ENCODE measurements at places on chromosomes 2 and 18. TPM values are rescaled to one million over a fixed set of nuclear protein-coding genes. Genes with fewer than 3 reads are reported as not detected.

DNA sequence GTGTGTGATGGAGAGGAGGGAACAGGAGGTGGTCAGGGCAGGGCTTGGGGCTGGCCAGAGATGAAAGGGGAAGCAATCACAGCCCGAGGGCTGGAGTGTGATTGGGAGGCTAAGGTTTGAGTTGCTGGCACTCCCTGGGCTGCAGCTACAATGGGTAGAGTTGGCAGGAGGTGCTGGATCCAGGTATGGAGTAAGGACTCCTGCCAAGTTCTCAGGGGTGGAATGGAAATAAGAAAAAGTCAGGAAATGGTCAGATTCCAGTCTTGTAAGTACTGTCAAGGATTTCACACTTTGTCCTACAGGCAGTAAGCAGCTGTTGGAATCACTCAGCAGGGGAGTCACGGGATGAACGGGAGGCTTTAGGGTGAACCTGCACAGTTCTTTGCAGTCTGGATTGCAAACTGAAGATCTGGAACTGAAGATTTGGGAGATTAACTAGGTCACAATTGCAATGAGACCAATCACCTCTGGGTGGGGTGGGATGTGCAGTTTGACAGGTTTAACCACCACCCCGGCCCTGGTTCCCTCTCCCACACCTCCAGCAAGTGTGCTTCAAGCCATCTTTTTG is 10.9 kb upstream of the INPP5D start:
- no peaks in the 10 kb centered on the region for H3K36me3 ChIP-seq
- no peak for DNase-seq
- H3K4me1 ChIP-seq: no peaks in the 10 kb centered on the region
- H3K4me3 ChIP-seq: no peak overlapping the region
- peaks cover 38% of the 10 kb centered on the region for H3K27me3 ChIP-seq
- H3K27ac ChIP-seq: no peak overlapping the region

GRCh38 chr2:128341621-128342020 is 23.0 kb upstream of the HS6ST1 start:
- H3K36me3 ChIP-seq: no peaks in the 10 kb centered on the region
- no peak overlapping the region for H3K27ac ChIP-seq
- H3K4me3 ChIP-seq: no peak overlapping the region
- no peaks in the 10 kb centered on the region for H3K4me1 ChIP-seq
- H3K27me3 ChIP-seq: no peaks in the 10 kb centered on the region

CPS1 gene
- total RNA-seq: 20.1 TPM

- H3K4me3 ChIP-seq: no peak overlapping the region
- no peaks in the 10 kb centered on the region for H3K36me3 ChIP-seq
- H3K27ac ChIP-seq: no peak overlapping the region
These were observed 9.8 kb downstream of the RMDN2 start for GRCh38 chr2:37934591-37935513.

SCN9A gene
- total RNA-seq: 135 TPM

GRCh38 chr2:101981504-101981903 is 10.3 kb upstream of the IL1R2 start:
- H3K27me3 ChIP-seq: peaks cover 18% of the 10 kb centered on the region
- H3K36me3 ChIP-seq: no peaks in the 10 kb centered on the region
- peaks cover 2% of the 10 kb centered on the region for H3K4me1 ChIP-seq

- no peak overlapping the region for H3K27ac ChIP-seq
- no peak for DNase-seq
- H3K27me3 ChIP-seq: no peaks in the 10 kb centered on the region
These were observed 25.5 kb upstream of the IHH start for GRCh38 chr2:219086196-219086595.

DNA sequence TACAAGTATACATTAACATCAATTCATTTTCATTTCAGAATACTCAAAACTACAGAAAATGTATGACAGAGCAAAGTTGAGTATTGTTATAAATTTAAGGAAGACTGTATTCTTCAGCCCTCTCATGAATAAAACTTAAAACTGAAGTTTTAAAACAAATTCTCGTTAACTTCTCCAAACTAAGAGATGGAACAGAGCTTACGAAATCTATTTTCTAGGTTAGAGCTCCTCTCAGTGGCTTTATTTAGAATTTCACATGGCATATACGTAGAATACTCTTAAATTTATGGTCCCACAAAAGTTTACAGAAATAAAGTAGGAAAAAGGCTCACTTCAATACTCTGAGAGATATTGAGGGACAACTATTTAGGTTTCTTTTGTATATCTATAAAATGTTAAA is 612.1 kb downstream of the KCNJ3 start:
- H3K27ac ChIP-seq: no peak overlapping the region
- H3K4me3 ChIP-seq: no peak overlapping the region
- DNase-seq: no peak
- H3K4me1 ChIP-seq: no peaks in the 10 kb centered on the region
- H3K36me3 ChIP-seq: no peaks in the 10 kb centered on the region
- H3K27me3 ChIP-seq: no peaks in the 10 kb centered on the region

ALPI gene
- total RNA-seq: not detected

- no peaks in the 10 kb centered on the region for H3K36me3 ChIP-seq
- H3K4me1 ChIP-seq: peaks cover 6% of the 10 kb centered on the region
- DNase-seq: no peak
- no peak overlapping the region for H3K4me3 ChIP-seq
These were observed 81.5 kb upstream of the FZD7 start for GRCh38 chr2:201952187-201952586.

DNA sequence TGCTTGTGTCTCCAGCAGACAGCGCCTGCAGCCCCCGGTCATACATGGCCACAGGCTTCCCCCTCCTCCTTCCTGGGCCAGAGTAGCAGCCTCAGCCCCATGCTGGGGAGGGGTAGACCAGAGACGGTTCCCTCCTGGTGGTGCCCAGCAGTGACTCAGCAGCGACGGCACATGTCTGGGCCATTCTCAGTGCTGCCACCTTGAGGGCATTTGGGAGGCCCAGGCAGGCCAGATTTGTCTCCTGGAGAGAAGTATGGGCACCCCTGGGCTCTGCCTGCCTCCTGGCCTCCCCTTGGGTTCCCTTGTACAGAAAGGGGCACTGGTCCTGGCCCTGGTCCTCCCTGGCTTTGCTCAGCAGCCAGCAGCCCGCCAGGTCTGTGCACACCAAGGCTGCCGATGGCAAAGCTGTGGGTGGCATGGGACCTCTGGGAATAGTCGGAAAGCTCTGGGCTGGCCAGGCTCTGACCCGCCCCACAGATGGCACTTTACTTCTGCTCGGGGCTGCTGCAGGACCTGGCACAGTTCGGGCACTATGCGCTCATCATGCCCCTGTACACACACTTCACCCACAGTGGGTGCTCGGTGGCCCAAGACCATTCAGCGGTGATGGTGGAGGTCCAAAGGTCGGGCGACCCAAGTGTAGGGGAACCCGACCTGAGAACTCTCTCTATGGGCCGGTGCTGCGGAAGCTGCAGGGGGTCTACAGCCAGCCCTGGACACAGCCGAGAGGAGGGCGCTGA is 11.4 kb upstream of the ALPI start:
- peaks cover 6% of the 10 kb centered on the region for H3K27me3 ChIP-seq
- H3K4me1 ChIP-seq: no peaks in the 10 kb centered on the region
- peak; percentile 50 for DNase-seq
- H3K36me3 ChIP-seq: no peaks in the 10 kb centered on the region
- H3K4me3 ChIP-seq: no peak overlapping the region
- no peak overlapping the region for H3K27ac ChIP-seq

CELF4 gene
- not detected for total RNA-seq

GRCh38 chr2:202149155-202149762 is 76.2 kb downstream of the KIAA2012 start:
- H3K36me3 ChIP-seq: no peaks in the 10 kb centered on the region
- peaks cover 29% of the 10 kb centered on the region for H3K4me1 ChIP-seq
- H3K27ac ChIP-seq: peak overlapping the region; percentile 76
- no peak overlapping the region for H3K4me3 ChIP-seq
- peak; percentile 57 for DNase-seq

CRYBA2 gene
- not detected for total RNA-seq

DNA sequence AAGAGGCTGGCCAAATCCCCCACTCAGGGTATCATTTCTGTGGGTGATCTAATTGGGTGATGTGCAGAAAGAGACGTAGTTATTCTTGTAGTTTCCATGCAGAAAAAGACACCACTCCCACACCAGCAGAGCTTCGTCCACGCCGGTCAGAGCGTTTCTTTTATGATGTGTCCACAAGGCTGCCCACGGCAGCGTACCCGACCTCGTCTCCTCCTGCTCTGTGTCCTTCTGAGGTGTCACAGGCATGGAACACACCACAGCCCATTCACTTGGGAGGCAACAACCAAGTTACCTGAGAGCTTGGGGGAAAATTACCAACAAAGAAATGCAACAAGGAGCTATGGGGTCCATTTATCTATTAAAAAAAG is 131.3 kb downstream of the PXDN start:
- peaks cover 4% of the 10 kb centered on the region for H3K4me1 ChIP-seq
- H3K36me3 ChIP-seq: no peaks in the 10 kb centered on the region

DNA sequence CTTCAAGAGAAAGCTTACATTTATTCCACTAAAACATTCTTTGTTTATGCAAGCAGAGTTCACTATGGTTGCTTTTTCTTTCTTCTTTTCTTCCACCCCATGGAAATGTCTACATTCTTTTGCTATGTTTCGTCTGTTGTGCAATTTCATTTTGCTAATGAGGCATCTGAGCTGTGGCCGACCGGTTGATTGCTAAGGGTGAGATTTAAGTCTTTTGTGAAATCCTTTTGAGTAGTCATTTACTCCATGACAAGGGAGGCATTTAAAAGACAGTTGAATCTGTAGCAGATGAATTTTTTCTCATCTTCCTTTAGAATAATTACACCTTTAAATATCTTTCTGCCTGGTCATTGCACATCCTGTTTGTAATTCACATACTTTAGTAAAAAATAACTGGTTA is 324.1 kb upstream of the THUMPD2 start:
- peak overlapping the region; percentile 100 for H3K27ac ChIP-seq
- peaks cover 26% of the 10 kb centered on the region for H3K4me1 ChIP-seq
- no peaks in the 10 kb centered on the region for H3K27me3 ChIP-seq
- H3K4me3 ChIP-seq: no peak overlapping the region
- peak; percentile 77 for DNase-seq

MAP4K3 gene
- 48.3 TPM for total RNA-seq

GRCh38 chr2:112582314-112582746 is 2.1 kb upstream of the CHCHD5 start:
- H3K27me3 ChIP-seq: no peaks in the 10 kb centered on the region
- peak; percentile 68 for DNase-seq
- no peak overlapping the region for H3K27ac ChIP-seq
- 0 out of 2 replicates have a peak, but pooled peaks cover 2% of the 10 kb centered on the region for H3K36me3 ChIP-seq
- no peak overlapping the region for H3K4me3 ChIP-seq
- H3K4me1 ChIP-seq: peaks cover 6% of the 10 kb centered on the region

GRCh38 chr2:18518116-18519111 is 42.0 kb downstream of the RDH14 start:
- DNase-seq: peak; percentile 63
- no peak overlapping the region for H3K4me3 ChIP-seq
- no peaks in the 10 kb centered on the region for H3K36me3 ChIP-seq
- peaks cover 33% of the 10 kb centered on the region for H3K4me1 ChIP-seq

TSGA10 gene
- total RNA-seq: 0.54 TPM

DHRS9 gene
- not detected for total RNA-seq

POTEJ gene
- not detected for total RNA-seq

DNAH6 gene
- total RNA-seq: under 0.01 TPM

TSPYL6 gene
- not detected for total RNA-seq

PRPF40A gene
- 150 TPM for total RNA-seq

DNA sequence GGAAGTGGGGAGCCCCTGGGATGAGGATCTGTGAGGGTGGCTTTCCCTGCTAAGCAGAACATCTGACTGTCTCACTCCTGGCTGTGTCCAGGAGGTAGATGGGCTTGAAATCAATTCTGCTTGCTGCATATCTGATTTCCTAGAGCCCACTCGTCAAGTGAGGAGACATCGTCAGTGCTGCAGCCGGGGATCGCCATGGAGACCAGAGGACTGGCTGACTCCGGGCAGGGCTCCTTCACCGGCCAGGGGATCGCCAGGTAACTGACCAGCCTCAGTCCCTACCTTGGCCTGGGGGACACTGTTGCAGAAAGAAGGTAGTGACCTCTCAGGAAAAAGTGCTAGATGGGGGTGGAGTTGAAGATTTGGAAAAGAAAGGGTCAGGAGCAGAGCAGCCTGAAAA is 31.3 kb downstream of the CNGA3 start:
- H3K27me3 ChIP-seq: peaks cover 56% of the 10 kb centered on the region
- no peak overlapping the region for H3K27ac ChIP-seq
- no peaks in the 10 kb centered on the region for H3K4me1 ChIP-seq
- H3K36me3 ChIP-seq: no peaks in the 10 kb centered on the region
- DNase-seq: no peak

DNA sequence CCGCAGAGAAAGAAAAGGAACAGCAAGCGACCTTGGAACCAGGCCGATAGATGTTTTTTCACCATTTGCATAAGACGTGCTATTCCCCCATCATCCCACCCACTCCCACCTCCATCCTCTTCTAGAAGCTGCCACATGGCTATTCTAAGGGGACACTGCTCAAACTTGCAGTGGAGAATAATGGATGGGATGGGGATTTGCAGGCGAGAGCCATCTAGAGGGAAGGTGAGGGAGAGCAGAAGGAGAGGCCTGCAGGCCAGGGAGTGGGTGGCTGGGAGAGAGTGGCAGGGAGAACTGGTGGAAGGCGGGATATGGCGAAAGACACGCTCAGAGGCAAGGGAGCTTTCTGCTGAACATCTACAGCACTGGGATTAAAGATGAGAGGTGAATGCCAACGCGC is 84.9 kb downstream of the MAPK4 start:
- H3K4me1 ChIP-seq: no peaks in the 10 kb centered on the region
- no peak for DNase-seq
- no peak overlapping the region for H3K27ac ChIP-seq

CROCC2 gene
- not detected for total RNA-seq

- DNase-seq: peak; percentile 7
- H3K4me1 ChIP-seq: no peaks in the 10 kb centered on the region
- no peak overlapping the region for H3K27ac ChIP-seq
- no peaks in the 10 kb centered on the region for H3K36me3 ChIP-seq
- no peak overlapping the region for H3K4me3 ChIP-seq
- no peaks in the 10 kb centered on the region for H3K27me3 ChIP-seq
These were observed 77.0 kb downstream of the LANCL1 start for GRCh38 chr2:210399440-210400041.

- peaks cover 4% of the 10 kb centered on the region for H3K36me3 ChIP-seq
- H3K27ac ChIP-seq: no peak overlapping the region
- no peaks in the 10 kb centered on the region for H3K27me3 ChIP-seq
These were observed 293.2 kb downstream of the PIEZO2 start for GRCh38 chr18:10856132-10856531.

GRCh38 chr2:95049961-95050360 is 24.5 kb downstream of the MAL start:
- no peaks in the 10 kb centered on the region for H3K36me3 ChIP-seq
- H3K27ac ChIP-seq: no peak overlapping the region
- H3K4me1 ChIP-seq: peaks cover 1% of the 10 kb centered on the region
- H3K4me3 ChIP-seq: no peak overlapping the region
- no peak for DNase-seq
